Body of pancreas (tissue), 4 donors: ENCODE measurements at places on chromosomes 13 and 19. TPM values are rescaled to one million over a fixed set of nuclear protein-coding genes. Genes with fewer than 3 reads are reported as not detected.

DNA sequence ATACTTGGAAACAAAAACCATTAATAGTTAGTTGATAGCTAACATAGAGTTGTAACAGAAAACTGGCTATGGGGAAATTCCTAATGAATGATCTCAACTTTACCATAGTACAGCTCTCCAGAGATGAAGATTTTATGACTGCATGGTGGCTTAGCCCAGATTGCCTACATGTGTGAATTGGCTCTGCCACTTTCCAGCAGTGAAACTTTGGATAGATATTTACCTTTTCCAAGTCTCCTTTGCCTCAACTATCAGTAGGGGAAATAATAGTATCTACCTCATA lies 161.1 kb downstream of the LACC1 start:
- no peak for DNase-seq
- H3K4me3 ChIP-seq: no peak overlapping the region
- no peaks in the 10 kb centered on the region for H3K27me3 ChIP-seq
- no peaks in the 10 kb centered on the region for H3K4me1 ChIP-seq
- no peak overlapping the region for H3K27ac ChIP-seq

- H3K27ac ChIP-seq: no peak overlapping the region
- peaks cover 3% of the 10 kb centered on the region for H3K4me1 ChIP-seq
- H3K4me3 ChIP-seq: no peak overlapping the region
- H3K27me3 ChIP-seq: no peaks in the 10 kb centered on the region
- no peak for DNase-seq
These were observed 140.9 kb downstream of the KCNRG start for GRCh38 chr13:50156140-50156539.

DNA sequence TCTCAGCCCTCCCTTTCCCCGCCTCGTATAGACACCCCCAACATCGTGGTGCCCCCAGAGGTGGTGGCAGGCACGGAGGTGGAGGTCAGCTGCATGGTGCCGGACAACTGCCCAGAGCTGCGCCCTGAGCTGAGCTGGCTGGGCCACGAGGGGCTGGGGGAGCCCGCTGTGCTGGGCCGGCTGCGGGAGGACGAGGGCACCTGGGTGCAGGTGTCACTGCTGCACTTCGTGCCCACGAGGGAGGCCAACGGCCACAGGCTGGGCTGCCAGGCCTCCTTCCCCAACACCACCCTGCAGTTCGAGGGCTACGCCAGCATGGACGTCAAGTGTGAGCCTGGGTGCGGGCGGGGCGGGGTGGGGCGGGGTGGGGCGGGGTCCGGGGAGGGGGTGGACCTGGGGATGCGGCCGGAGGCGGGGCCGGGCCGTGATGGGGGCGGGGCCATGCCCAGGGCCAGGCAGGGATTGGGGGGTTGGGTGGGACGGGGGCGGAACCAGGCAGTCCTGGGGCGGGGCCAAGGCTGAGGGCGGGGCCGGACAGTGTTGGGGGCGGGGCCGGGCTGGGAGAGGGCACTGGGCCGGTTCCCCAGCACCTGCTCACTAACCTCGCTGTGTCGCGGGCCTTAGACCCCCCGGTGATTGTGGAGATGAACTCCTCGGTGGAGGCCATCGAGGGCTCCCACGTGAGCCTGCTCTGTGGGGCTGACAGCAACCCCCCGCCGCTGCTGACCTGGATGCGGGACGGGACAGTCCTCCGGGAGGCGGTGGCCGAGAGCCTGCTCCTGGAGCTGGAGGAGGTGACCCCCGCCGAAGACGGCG lies 7.8 kb downstream of the MAG start:
- H3K4me3 ChIP-seq: no peak overlapping the region
- no peak overlapping the region for H3K27ac ChIP-seq
- no peaks in the 10 kb centered on the region for H3K4me1 ChIP-seq
- H3K36me3 ChIP-seq: no peaks in the 10 kb centered on the region
- no peaks in the 10 kb centered on the region for H3K27me3 ChIP-seq

The ZNF208 gene
- 4.4 TPM for total RNA-seq

The NCAN gene
- not detected for total RNA-seq

The CAPS gene
- 38.6 TPM for total RNA-seq

The CNN1 gene
- total RNA-seq: 15.2 TPM

The ADGRE3 gene
- not detected for total RNA-seq

GRCh38 chr19:1812426-1813191 lies 533 bp upstream of the ATP8B3 start:
- no peak overlapping the region for H3K4me3 ChIP-seq
- DNase-seq: peak; percentile 97
- no peaks in the 10 kb centered on the region for H3K27me3 ChIP-seq
- H3K27ac ChIP-seq: no peak overlapping the region
- H3K4me1 ChIP-seq: peaks cover 22% of the 10 kb centered on the region
- H3K36me3 ChIP-seq: peaks cover 8% of the 10 kb centered on the region

- no peaks in the 10 kb centered on the region for H3K36me3 ChIP-seq
- no peaks in the 10 kb centered on the region for H3K4me1 ChIP-seq
- DNase-seq: no peak
- H3K27ac ChIP-seq: no peak overlapping the region
- no peaks in the 10 kb centered on the region for H3K27me3 ChIP-seq
- no peak overlapping the region for H3K4me3 ChIP-seq
These were observed 584.5 kb downstream of the SLITRK1 start for GRCh38 chr13:83297586-83298290.

GRCh38 chr13:113907635-113908617 lies 44.0 kb upstream of the GAS6 start:
- peaks cover 16% of the 10 kb centered on the region for H3K4me1 ChIP-seq
- no peak overlapping the region for H3K4me3 ChIP-seq
- H3K27me3 ChIP-seq: no peaks in the 10 kb centered on the region
- no peaks in the 10 kb centered on the region for H3K36me3 ChIP-seq
- DNase-seq: no peak

GRCh38 chr13:39375601-39376000 lies 227.4 kb downstream of the LHFPL6 start:
- no peaks in the 10 kb centered on the region for H3K36me3 ChIP-seq
- no peaks in the 10 kb centered on the region for H3K4me1 ChIP-seq
- H3K27me3 ChIP-seq: no peaks in the 10 kb centered on the region

GRCh38 chr13:46121033-46121432 lies 16.2 kb upstream of the CPB2 start:
- H3K4me3 ChIP-seq: no peak overlapping the region
- H3K27me3 ChIP-seq: no peaks in the 10 kb centered on the region
- DNase-seq: no peak
- H3K4me1 ChIP-seq: peaks cover 11% of the 10 kb centered on the region
- H3K36me3 ChIP-seq: no peaks in the 10 kb centered on the region

The COG6 gene
- total RNA-seq: 17.9 TPM

DNA sequence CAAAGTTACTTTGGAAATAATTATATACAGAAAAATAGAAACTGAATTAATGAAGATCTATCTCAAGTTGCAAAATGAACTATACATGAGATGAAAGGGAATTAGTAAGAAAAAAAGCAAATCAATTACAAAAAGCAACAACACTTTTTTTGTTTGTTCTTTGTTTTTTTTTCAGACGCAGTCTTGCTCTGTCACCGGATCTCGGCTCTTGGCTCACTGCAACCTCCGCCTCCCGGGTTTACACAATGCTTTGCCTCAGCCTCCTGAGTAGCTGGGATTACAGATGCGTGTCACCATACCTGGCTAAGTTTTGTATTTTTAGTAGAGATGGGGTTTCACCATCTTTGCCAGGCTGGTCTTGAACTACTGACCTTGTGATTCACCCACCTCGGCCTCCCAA lies 2.2 kb downstream of the ZNF415 start:
- H3K27me3 ChIP-seq: no peaks in the 10 kb centered on the region
- no peak overlapping the region for H3K27ac ChIP-seq
- H3K4me3 ChIP-seq: no peak overlapping the region
- H3K36me3 ChIP-seq: no peaks in the 10 kb centered on the region
- DNase-seq: peak; percentile 13

DNA sequence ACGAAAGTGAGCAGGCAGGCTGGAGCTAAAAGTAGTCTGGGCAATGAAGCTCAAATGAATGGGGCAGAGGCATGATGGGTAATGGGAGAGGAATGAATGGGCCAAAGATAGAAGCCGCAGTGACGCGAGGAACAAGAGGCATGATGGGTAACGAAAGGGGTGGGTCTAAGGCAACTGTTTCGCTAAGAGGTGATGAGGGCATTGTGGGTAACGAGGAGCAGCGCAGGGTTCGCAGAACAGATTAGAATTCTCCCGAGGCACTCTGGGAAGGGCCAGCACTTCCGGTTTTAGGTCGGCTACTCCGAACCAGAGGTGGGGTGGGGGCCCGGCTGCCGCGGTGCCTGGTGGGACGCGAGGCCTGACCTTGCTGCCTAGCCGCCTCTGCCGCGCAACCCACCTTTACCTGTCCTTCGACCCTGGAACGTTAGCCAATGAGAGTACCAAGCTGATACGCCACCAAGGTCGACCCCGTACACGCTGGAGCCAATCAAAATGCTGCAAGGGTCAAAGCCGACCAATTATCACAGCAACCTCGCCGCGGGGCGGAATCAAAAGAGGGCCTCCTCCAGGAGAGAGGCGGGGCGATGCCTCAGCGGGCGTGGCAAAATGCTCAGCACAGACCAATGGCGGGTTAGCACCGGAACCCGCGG lies 563 bp upstream of the TOMM40 start:
- peaks cover 6% of the 10 kb centered on the region for H3K36me3 ChIP-seq
- no peaks in the 10 kb centered on the region for H3K27me3 ChIP-seq
- DNase-seq: no peak
- H3K4me3 ChIP-seq: no peak overlapping the region

The NLRP5 gene
- not detected for total RNA-seq

The CATSPERD gene
- not detected for total RNA-seq

DNA sequence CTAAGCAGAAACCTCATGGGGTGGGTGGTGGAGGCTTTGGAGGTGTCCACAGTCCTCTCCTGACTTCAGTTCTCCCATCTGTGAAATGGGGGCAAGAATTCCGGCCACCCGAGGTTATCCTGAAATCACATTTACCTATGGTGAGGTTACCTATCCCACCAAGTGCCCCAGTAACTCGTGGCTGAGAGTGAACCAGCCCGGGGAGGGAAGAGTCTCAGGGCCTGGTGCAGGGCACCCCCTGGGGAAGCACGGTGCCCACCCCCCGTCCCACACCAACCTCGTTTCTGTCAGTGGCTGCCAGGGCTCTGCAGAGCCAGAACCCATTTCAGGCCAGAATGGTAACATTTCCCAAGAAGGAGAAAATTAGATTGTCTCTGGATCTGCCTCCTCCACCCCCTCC lies 83.7 kb upstream of the VSTM2B start:
- H3K4me1 ChIP-seq: no peaks in the 10 kb centered on the region
- no peak overlapping the region for H3K4me3 ChIP-seq
- no peaks in the 10 kb centered on the region for H3K36me3 ChIP-seq
- no peaks in the 10 kb centered on the region for H3K27me3 ChIP-seq
- H3K27ac ChIP-seq: no peak overlapping the region

DNA sequence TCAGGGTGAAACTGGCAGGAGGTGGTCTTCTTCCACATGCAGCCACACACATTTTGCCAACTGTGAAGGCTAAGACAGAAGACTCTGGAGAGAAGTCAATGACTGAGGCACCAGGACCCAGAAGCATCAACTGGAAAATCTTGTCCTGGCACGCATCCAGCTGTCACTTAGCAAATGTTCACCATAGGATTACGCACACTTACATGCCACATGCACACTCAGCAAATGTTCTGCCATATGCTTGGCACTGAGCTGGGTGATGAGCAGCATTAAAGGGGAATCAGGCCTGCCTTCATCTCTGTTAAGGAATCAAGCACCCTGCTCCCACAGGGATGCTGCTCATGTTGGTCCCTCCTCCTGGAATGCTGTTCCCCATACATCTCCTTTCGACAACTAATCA lies 5.1 kb downstream of the ZNF599 start:
- H3K27me3 ChIP-seq: no peaks in the 10 kb centered on the region
- H3K4me3 ChIP-seq: no peak overlapping the region

- H3K27ac ChIP-seq: peak overlapping the region; percentile 87
- no peak for DNase-seq
- peak overlapping the region; percentile 100 for H3K4me3 ChIP-seq
These were observed 402 bp upstream of the DYRK1B start for GRCh38 chr19:39834287-39834841.

DNA sequence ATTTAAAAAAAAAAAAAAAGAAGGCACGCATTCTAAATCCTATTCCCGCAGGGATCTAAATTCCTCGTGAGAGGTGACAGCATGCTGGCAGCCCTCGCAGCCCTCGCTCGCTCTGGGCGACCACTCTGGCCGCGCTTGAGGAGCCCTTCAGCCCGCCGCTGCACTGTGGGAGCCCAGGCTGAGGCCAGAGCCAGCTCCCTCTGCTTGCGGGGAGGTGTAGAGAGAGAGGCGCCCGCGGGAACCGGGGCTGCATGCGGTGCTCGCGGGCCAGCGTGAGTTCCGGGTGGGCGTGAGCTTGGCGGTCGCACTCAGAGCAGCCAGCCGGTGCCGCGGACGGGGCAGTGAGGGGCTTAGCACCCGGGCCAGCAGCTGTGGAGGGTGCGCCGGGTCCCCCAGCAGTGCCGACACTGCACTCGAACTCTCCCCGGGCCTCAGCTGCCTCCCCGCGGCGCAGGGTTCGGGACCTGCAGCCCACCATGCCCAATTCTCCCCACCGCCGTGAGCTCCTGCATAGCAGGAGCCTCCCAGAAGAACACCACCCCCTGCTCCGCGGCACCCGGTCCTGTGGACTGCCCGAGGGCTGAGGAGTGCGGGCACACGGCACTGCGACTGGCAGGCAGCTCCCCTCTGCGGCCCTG lies 553.9 kb downstream of the LMO7 start:
- no peaks in the 10 kb centered on the region for H3K4me1 ChIP-seq
- no peak overlapping the region for H3K4me3 ChIP-seq
- no peaks in the 10 kb centered on the region for H3K36me3 ChIP-seq
- H3K27me3 ChIP-seq: no peaks in the 10 kb centered on the region

The OR7A5 gene
- total RNA-seq: not detected

The BABAM1 gene
- total RNA-seq: 84.6 TPM

The PRKD2 gene
- 58.3 TPM for total RNA-seq

DNA sequence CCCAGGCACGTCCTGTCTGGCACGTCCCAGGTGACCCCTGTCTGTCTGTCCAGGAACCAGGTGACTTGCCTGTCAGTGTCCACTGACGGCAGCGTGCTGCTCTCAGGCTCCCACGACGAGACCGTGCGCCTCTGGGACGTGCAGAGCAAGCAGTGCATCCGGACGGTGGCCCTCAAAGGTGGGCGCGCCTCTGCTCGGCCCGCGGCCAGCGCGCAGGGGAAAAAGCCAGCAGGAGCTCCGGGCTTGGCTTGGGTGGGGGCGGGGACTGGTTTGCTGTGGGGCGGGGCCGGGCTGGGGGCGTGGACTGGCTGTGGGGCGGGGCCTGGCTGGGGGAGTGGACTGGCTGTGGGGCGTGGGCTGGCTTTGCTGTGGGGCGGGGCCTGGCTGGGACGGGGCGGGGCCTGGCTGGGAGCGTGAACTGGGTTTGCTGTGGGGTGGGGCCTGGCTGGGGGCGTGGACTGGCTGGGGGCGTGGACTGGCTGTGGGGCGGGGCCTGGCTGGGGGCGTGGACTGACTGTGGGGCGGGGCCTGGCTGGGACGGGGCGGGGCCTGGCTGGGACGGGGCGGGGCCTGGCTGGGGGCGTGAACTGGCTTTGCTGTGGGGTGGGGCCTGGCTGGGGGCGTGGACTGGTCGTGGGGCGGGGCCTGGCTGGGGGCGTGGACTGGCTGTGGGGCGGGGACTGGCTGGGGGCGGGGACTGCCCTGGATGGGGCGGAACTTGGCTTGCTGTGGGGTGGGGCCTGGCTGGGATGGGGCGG lies 7.2 kb downstream of the WDR18 start:
- no peak overlapping the region for H3K27ac ChIP-seq
- H3K27me3 ChIP-seq: peaks cover 7% of the 10 kb centered on the region
- H3K36me3 ChIP-seq: no peaks in the 10 kb centered on the region
- no peak for DNase-seq
- peaks cover 16% of the 10 kb centered on the region for H3K4me1 ChIP-seq

GRCh38 chr13:55516610-55517009 lies 1624.1 kb upstream of the PRR20A start:
- no peak overlapping the region for H3K27ac ChIP-seq
- no peaks in the 10 kb centered on the region for H3K27me3 ChIP-seq
- no peak overlapping the region for H3K4me3 ChIP-seq
- no peaks in the 10 kb centered on the region for H3K4me1 ChIP-seq
- DNase-seq: no peak
